ENCODE measurements at places on chromosomes 3 and 15.

GRCh38 chr3:118801899-118802298, 232.7 kb downstream of the IGSF11 start:
- no peak for DNase-seq

GRCh38 chr3:9778143-9779074, 8.7 kb upstream of the CAMK1 start:
- no peak for DNase-seq

DNA sequence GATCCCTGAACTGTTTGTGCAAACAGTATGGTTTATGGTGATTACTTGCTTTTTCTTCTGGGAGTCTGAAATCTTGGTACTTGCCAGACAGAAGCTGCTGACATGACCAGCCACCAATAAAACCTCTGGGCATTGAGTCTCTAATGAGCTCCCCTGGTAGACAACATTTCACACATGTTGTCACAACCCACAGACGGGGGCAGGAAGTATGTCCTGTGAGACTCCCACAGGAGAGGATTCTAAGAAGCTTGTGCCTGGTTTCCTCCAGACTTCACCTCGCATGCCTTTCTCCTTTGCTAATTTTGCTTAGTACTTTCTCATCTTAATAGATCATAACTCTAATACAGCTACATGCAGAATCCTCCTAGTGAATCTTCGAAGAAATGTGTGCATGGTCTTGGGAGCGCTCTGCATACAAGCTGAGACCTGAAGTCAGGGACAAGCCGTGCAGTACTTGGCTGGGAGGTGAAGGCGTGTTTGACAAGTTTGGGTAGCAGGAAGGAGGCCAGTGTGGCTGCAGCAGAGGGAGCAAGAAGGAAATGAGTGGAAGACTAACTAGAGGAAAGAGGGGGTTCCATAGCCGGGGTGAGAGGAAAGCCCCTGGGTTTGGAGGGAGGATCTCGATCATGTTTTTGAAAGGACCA, 49.0 kb downstream of the B3GNT5 start:
- no peak for DNase-seq

DNA sequence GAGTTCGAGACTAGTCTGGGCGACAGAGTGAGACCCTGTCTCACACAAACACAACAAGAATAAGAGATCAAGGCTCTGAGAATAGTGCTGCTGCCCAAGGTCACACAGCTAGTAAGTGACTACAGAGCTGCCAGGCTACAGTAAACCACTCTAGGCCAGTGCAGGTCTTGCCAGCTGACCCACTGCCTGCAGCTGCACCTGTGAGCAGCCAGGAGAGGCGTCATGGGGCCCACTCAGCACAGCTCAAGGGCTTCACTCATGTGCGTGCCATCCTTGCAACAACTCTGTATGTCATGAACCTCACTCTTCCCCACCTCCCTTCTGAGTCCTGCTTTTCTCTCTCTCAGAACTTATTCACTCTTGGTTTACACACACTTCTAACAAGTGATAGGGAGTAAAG, 176.7 kb downstream of the SMAD6 start:
- no peak for DNase-seq

- no peak for DNase-seq
These were observed 263.8 kb downstream of the SLC9A9 start for GRCh38 chr3:143584474-143584873.

Data from SW 1271 (cell line).